ENCODE measurements at places on chromosomes 3 and 15. TPM values are rescaled to one million over a fixed set of nuclear protein-coding genes. Genes with fewer than 3 reads are reported as not detected.

The ZNF80 gene
- polyA plus RNA-seq: not detected

The TTLL13 gene
- 0.04 TPM for polyA plus RNA-seq

The GCNT3 gene
- polyA plus RNA-seq: not detected

The SCN11A gene
- polyA plus RNA-seq: 0.02 TPM

The ACVR2B gene
- 1.6 TPM for polyA plus RNA-seq

The CCNB2 gene
- 45.3 TPM for polyA plus RNA-seq

The GP5 gene
- polyA plus RNA-seq: 0.02 TPM

The TOPAZ1 gene
- not detected for polyA plus RNA-seq

The KIF7 gene
- polyA plus RNA-seq: 7.5 TPM

The INO80 gene
- polyA plus RNA-seq: 4.3 TPM

The UBL7 gene
- 87.3 TPM for polyA plus RNA-seq

The DUOX2 gene
- polyA plus RNA-seq: not detected

The CIDEC gene
- 0.09 TPM for polyA plus RNA-seq

The TGM5 gene
- polyA plus RNA-seq: not detected

The PRKCD gene
- 24.2 TPM for polyA plus RNA-seq

The CYP1A1 gene
- polyA plus RNA-seq: not detected

The SMCO1 gene
- polyA plus RNA-seq: not detected

The ASB7 gene
- polyA plus RNA-seq: 12.2 TPM

The CSPG5 gene
- 0.05 TPM for polyA plus RNA-seq

The CCDC32 gene
- 14.1 TPM for polyA plus RNA-seq

The ITIH1 gene
- not detected for polyA plus RNA-seq

The POPDC2 gene
- 1.9 TPM for polyA plus RNA-seq

The ROBO2 gene
- polyA plus RNA-seq: 1.6 TPM

The ZMYND10 gene
- polyA plus RNA-seq: 1.3 TPM

The SOX14 gene
- not detected for polyA plus RNA-seq

The CCR4 gene
- polyA plus RNA-seq: not detected

The PPP1R14D gene
- not detected for polyA plus RNA-seq

The IL17RB gene
- polyA plus RNA-seq: 0.36 TPM

The ARL6 gene
- polyA plus RNA-seq: 4.8 TPM

The ATP10A gene
- polyA plus RNA-seq: 28.0 TPM

The TLR9 gene
- polyA plus RNA-seq: 0.07 TPM

The SV2B gene
- polyA plus RNA-seq: not detected

The SLC24A5 gene
- polyA plus RNA-seq: not detected

The REC114 gene
- polyA plus RNA-seq: not detected

The NR1I2 gene
- polyA plus RNA-seq: not detected

The APH1B gene
- 12.6 TPM for polyA plus RNA-seq

The THAP10 gene
- polyA plus RNA-seq: 3.8 TPM

The TERC gene
- not detected for polyA plus RNA-seq

The TUSC7 gene
- not detected for polyA plus RNA-seq

The SERPINI2 gene
- polyA plus RNA-seq: not detected

The BMF gene
- 8.3 TPM for polyA plus RNA-seq

The FANCD2OS gene
- not detected for polyA plus RNA-seq

The GREM1 gene
- polyA plus RNA-seq: 2,694 TPM
